T-helper 2 cell treated with Interferon-gamma antibody and Interleukin-4, amounts not matched to agents 5 μg/mL and 100 μg/mL, for 36 hours (primary cell): ENCODE measurements at places on chromosomes 5 and 9.

- DNase-seq, result no peak
Observed at GRCh38 chr5:128083811-128084227, 253 bp downstream of the SLC12A2 start.

- no peak for DNase-seq
Observed at GRCh38 chr5:58268268-58268667, 191.6 kb downstream of the PLK2 start.

- no peak for DNase-seq
Observed at GRCh38 chr9:88370346-88370745, 17.9 kb upstream of the SPIN1 start.

DNA sequence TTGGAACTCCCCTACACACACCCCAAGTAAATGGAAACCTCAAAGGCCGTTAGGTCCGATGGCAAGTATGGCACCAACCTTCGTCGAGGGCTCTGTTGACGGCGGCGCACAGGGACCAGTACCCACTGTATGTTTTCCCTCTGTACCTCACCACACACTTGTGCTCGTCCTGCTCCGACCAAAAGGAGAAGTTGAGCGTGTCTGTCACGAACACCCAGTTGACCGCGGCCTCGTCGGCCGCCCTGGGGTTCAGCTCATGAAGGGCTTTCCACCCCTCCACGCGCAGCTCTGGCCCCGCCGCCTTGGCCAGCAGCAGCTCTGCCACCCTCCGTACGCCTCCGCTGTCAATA is 24.0 kb downstream of the HNRNPK start:
- peak; percentile 29 for DNase-seq

DNA sequence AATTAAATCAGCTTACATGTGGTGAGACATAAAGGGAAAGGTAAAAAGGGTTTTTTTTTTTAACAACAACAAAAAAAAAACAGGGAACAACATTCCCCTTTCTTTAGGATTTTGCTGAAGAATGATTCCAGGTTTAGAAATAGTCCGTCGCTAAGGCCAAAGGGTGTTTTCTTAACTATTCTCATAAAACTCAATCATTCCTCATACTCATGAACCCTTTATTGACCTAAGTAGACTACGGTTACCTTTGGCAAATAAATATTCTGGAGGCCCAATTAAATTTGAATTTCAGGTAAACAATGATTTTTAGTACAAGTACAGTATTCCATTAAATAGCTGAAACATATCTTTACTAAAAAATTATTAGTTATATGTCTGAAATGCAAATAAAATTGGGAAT is 55.6 kb upstream of the CCNG1 start:
- no peak for DNase-seq

- DNase-seq, result no peak
Observed at GRCh38 chr5:75933489-75933888, 149.7 kb upstream of the SV2C start.

GRCh38 chr5:129133553-129133952 is 39.0 kb downstream of the ISOC1 start:
- DNase-seq, result no peak

- no peak for DNase-seq
Observed at GRCh38 chr5:154520861-154521453, 42.9 kb upstream of the HAND1 start.

DNA sequence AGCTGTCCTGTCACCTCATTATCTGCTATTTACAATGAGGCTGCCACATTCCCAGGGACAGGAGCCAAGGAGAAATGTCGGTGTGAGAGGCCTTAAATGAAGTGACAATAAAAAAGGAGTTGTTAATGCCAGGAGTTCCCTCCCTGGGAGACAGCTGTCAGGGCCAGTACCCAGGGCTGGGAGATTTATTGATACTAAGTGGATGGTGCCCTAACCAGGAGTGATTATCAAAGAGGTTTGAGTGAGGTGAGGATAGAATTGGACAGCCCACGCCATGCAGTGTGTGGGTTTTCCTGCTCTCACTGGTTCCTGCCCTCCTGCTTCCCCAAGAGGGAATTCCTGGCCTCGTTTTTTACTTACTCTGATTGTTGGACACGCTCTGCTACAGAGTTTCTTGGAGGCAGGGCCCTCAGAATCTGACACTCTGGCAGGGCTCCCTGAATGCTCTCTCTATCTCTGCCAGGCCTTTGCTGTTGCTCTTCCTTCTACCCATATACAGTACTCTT is 150.8 kb downstream of the GRIA1 start:
- DNase-seq, result no peak

DNA sequence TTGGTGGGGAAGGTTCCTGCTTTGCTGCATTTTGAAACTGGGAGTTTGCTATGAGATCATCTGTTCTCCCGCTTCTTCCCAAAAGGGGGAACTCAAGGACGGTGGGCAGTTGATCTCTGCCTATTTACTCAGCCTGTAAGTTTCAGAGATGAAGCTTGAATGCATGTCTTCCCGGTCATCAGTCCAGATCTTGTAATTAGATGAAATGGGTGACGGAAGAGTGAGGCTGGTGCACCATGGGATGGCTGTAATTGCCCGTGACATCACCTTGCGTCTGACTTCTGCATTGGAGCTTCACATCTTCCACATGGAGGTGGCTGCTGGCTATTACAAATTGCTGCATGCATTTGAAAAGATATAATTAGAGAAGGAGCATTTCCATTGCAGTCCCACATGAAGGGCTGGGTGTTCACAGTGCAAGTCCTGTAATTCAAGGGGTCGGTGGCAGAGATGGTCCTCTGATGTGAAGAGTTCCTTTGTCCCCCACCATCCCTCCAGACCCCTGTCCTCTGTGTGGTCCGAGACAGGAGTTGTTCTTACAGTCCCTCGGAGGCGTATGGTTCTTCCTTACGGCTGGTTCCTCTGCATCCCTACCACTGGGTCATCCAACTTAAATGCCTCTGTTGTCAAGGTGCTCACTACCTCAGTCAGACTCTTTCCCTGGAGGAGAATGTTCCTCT is 72.9 kb downstream of the ZNF618 start:
- DNase-seq, result no peak

GRCh38 chr5:129367883-129368282 is 92.2 kb upstream of the ADAMTS19 start:
- no peak for DNase-seq

DNA sequence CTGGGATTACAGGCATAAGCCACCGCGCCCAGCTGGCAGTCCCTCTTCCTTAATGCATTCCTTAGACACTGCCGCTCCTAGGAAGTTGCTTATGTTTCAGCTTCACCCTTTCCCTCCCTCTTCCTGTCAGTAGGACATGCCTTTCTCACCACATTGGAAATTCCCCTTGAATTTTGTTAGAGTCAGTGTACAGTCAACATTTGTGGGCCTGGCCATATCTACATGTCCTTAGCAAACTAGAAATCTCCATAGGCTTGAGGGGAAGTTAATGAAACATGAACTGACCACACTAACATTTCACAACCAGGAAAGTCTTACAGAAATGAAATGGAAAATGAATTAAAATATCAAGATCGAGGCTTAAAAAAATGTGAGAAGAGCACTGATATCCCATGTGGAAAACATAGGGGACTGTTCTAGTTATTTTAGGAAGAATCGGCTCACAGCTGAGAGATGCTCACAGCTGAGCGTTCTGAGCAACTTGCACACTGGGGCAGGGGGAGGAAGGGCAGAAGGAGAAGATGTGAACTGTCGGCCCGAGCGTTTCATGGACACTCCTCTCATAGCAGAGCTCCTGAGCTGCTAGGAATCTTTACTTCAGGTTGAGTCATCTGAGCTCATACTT is 21.1 kb upstream of the LVRN start:
- no peak for DNase-seq

DNA sequence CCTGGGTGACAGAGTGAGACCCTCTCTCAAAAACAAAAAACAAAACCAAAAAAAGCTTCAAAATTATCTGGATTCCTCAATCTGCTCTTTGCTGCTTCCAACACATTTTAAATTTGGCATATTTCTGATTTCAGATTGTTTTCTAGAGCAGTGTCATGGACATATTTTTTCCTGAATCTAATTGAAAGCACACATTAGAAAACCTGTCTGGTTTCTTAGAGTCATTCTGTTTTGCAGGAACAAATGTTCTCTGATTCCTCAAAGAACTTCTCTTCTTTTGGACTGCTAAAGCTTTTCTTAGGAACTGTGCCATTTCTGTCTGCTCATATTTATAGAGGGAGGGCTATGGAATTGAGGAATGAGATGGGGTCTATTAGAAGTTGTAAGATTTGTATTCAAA is 81.6 kb downstream of the RAI14 start:
- DNase-seq, result no peak

- DNase-seq, result no peak
Observed at GRCh38 chr5:15787681-15788080, 287.7 kb downstream of the FBXL7 start.

DNA sequence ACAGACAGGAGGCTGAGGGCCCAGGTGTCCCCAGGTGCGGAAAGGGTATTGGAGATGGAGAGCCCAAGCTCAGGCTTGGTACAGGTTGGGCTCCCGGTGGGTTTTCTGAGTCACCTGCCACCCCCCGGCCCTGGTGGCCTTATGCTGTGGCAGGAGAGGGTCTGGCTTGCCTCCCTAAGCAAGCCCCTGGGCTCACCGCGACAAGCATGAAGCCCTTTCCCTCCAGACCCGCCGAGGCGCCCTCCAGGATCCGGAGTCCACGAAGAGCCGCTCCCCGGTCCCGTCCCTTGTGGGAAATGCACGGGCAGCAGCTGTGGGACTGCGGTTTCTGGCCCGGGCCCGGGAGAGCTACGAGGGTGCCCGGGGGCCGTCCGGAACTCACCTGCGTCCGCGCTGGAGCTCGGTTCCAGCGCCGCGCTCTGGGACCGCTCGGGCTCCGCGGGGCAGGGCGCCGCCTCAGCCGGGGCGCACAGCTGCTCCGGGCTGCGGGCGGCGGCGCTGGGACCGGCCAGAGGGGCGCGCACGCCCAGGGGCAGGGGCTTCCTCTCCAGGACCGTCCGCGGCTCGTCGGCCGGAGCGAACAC is 757 bp downstream of the SAPCD2 start:
- no peak for DNase-seq

DNA sequence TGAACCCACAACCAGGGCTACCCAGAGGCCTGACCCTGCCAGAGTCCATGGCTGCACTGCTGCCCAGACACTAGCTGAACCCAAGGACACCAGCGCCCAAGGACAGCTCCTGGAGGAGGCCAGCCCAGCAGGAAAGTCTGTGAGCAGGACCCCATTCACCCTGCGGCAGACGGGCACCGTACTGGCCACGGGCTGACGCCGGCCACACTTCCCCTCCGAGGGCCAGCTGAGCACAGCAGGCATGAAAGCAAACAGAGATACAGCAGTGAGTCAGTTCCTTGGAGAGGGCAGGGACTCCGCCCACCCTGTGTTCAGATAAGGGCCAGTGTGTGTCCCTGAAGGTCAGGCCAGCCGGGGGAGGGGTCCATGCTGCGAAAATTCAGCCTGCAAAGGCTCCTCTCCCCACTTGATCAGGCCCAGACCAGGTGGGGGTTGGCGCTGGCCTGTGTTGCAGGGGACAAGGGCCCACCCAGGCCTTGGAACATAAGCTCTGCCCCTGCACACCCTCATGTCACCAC is 3.2 kb downstream of the RNF208 start:
- DNase-seq, result no peak

- no peak for DNase-seq
Observed at GRCh38 chr5:68240202-68240601, 24.6 kb downstream of the PIK3R1 start.
